ENCODE measurements at places on chromosomes 2 and 18. TPM values are rescaled to one million over a fixed set of nuclear protein-coding genes. Genes with fewer than 3 reads are reported as not detected.

STEAP3 gene
- total RNA-seq = 7.6 TPM

GALNT14 gene
- 5.6 TPM for total RNA-seq

ASXL3 gene
- 0.15 TPM for total RNA-seq

ALPI gene
- total RNA-seq = not detected

EVX2 gene
- not detected for total RNA-seq

CKAP2L gene
- total RNA-seq = 23.7 TPM

BMP10 gene
- total RNA-seq = not detected

ABHD1 gene
- 0.29 TPM for total RNA-seq

CEP68 gene
- 11.1 TPM for total RNA-seq

NR4A2 gene
- 1.4 TPM for total RNA-seq

SLC19A3 gene
- total RNA-seq = not detected

PRSS56 gene
- not detected for total RNA-seq

TIGD1 gene
- total RNA-seq = 4.6 TPM

SERPINB7 gene
- total RNA-seq = not detected

MYO3B gene
- total RNA-seq = 2.6 TPM

RNF103 gene
- 11.0 TPM for total RNA-seq

GKN2 gene
- not detected for total RNA-seq

HOXD10 gene
- total RNA-seq = not detected

ZBTB7C gene
- total RNA-seq = not detected

MRPL53 gene
- total RNA-seq = 131 TPM

GPR35 gene
- total RNA-seq = 0.56 TPM

CAPN14 gene
- 1.3 TPM for total RNA-seq

FAM110C gene
- total RNA-seq = not detected

REG3G gene
- total RNA-seq = 0.51 TPM

B3GNT7 gene
- total RNA-seq = 10.1 TPM

ZSCAN30 gene
- total RNA-seq = 10.5 TPM

WNT6 gene
- not detected for total RNA-seq

TMEM169 gene
- total RNA-seq = 2.7 TPM

TRIM43 gene
- not detected for total RNA-seq

CXCR4 gene
- total RNA-seq = 45.9 TPM

CENPO gene
- 25.5 TPM for total RNA-seq

SLC30A3 gene
- not detected for total RNA-seq

RNMT gene
- total RNA-seq = 30.6 TPM

SKA1 gene
- 25.6 TPM for total RNA-seq

PECR gene
- total RNA-seq = 20.4 TPM

IL36B gene
- not detected for total RNA-seq

PRKAG3 gene
- total RNA-seq = not detected

ATOH8 gene
- total RNA-seq = not detected

MFSD6 gene
- 42.6 TPM for total RNA-seq

SKOR2 gene
- total RNA-seq = not detected

EFR3B gene
- 3.5 TPM for total RNA-seq

CNTNAP5 gene
- total RNA-seq = not detected

FSHR gene
- not detected for total RNA-seq

PCARE gene
- total RNA-seq = 0.08 TPM

LRRTM1 gene
- total RNA-seq = not detected

OR6B3 gene
- total RNA-seq = not detected

APLF gene
- total RNA-seq = 1.9 TPM

TMEM198 gene
- 1.1 TPM for total RNA-seq

SFXN5 gene
- total RNA-seq = 12.2 TPM

IRS1 gene
- 1.7 TPM for total RNA-seq

EPB41L3 gene
- total RNA-seq = 0.21 TPM

MC4R gene
- total RNA-seq = not detected

CROCC2 gene
- not detected for total RNA-seq
